Activated CD8-positive, alpha-beta memory T cell treated with anti-CD3 and anti-CD28 coated beads for 1 hour (primary cell): ENCODE measurements at places on chromosomes 13 and 19.
A peak's percentile ranks its signal among the peaks of the same experiment; 100 is the strongest.

DNA sequence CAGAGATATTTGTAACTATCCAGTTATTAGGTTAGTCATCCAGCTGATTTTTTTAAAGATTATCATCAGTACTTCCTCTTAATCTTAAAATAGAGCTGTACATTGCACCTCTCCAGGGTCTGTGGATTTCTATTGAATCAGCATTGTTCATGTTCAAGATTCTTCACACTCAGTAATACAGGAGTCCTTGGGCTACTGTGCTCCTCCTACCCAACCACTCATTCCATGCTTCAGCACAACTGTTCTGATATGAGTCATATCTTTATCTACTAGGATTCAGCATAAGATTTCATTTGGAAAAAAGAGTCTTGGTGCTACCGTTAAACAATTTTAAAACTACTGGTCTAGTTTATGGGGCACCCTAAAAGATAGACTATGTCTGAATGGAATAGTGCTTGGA lies 357.8 kb downstream of the DCT start:
- no peak for DNase-seq

DNA sequence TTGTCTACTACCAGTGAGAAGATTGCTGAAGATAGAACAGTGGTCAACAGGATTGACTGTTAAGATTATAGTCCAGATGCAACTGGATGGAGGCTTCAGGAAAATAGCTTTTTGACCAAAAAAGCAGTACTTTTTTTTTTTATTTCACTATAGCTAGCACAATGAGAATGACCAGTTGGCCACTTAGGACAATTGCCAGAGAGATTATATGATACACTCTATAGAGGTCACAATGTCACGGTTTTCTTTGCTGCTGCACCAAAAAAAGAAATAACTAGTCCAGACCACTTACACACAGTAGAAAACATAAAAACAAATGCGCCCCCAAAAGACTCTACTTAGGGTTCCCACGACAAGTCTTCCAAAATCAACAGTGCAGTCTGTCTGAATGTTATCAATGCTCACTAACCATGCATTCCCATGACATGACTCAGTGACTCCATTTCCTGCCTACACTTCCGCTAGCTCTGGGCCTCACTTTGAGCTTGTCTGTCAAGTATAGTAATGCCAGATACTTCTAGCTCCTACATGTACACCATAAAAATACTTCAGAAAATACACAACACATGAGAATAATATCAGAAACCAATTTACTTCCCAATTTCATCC lies 209.1 kb upstream of the STARD13 start:
- DNase-seq: no peak

DNA sequence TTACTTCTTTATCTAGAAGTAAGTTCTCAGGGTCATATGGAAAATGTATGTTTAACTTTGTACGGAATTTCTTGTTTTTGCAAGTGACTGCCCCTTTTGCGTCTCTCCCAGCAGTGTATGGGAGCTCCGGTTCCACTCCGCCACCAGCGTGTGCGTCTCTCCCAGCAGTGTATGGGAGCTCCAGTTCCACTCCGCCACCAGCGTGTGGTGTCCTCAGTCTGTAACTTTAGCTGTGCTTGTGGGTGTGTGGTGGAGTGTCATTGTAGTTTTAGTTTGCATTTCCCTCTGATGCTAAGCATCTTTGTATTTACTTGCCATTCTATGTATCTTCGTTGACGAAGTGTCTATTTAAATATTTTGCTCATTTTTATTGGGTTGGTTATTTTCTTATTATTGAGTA lies 2.4 kb downstream of the CUL4A start:
- DNase-seq: no peak

DNA sequence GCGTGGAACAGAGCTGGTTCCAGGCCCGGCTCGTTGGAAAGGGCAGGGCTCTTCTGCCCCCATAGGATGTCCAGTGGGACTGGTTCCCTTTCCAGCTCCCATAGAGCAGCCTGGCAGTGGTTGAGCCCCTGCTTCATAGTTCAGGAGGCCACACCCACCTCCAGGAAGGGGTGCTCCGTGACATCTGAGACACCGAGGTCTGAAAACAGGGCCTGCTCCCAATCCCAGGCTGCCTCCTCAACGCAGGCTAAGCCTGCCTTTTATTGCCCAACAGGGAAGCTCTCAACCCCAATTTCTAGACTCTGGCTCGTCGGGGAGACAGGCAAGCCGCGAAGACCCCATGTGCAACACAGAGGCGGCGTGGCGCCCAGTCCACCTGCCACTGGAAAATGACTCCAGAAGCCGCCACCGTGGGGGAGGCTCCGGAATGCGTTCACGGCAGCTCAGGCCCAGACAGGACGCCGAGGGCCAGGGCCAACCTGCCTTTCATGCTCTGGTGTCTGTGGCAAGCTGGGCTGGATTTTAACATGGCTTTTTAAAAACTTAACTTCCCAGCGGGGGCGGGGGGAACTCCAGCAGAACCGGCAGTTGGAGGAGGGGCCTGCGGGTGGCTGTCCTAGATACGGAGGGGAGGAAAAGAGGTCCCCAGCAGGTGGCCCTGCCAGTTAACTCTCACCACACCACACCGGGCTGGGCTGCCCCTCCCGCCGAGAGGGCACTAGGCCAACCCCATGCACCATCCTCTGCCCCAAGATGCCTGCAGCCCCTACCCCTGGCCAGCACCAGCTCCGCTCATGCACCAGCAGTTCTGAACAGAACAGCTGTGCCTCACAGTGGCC lies 17.9 kb upstream of the TINCR start:
- DNase-seq: peak; percentile 7

DNA sequence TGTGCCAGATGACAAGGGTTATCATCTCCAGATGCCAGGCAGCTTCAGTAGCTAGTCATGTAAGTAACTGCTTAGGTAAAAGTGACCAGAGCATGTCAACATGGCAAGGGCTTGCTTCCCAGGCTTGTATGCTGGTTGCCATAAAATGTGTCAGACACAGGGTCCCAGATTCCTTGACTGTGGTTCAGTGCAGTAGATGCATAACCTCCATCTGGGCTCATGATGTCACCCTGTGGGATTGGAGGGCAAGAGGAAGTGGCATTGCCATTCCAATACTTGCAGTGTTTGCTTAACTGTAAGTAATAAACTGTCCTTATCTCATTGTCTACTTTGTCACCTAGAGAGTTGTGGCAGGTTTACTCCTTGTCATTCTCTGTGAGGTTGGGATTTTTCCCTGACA lies 226.8 kb downstream of the PCDH17 start:
- no peak for DNase-seq

DNA sequence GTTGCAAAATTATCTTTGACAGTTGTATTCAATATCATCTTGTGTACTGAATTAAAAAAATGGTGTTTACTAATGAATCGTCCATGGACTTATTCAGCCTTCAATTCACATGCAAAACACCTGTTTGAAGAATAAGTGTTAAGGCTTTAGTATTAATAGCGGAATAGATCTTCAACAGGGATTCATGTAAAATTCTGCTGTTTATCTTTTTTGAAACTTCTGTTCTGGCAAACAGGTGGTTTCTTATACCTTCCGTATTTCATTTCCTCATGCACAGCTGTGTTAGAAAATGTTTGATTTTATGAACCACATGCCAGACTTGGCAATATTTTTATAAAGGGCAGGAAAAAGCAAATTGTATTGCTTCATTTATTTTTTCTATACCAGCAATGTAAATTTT lies 255.7 kb downstream of the DACH1 start:
- no peak for DNase-seq
